ENCODE measurements at places on chromosomes 5 and 9.

GRCh38 chr5:54873691-54874090 lies 111.7 kb downstream of the ESM1 start:
- no peak for DNase-seq

DNA sequence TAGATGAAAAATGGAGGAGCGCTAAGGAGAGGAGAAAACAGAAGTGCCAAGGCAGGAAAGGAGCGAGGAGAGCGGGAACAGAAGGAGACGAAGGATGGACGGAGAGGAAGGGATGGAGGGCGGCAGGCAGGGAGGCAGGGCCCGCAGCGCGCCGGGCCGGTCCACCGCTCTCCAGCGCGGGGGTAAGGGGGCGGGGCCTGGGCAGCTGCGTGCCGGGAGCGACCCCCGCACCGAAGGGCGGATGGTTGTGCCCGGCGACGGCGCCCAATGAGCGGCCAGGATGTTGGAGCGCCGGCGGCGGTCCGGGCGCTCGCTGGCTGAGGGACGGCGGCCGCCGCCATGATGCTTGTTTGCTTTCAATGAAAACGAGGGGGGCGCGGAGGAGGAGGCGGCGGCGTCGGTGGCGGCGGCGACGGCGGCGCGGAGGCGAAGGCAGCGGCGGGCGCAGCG lies at the start of gene CNOT6:
Gene CNOT6, plus strand, starts transcription at position 320 of the 450 bp plus-strand sequence. CDS start 34,898 bp downstream, outside the sequence.
- peak; percentile 94 for DNase-seq

DNA sequence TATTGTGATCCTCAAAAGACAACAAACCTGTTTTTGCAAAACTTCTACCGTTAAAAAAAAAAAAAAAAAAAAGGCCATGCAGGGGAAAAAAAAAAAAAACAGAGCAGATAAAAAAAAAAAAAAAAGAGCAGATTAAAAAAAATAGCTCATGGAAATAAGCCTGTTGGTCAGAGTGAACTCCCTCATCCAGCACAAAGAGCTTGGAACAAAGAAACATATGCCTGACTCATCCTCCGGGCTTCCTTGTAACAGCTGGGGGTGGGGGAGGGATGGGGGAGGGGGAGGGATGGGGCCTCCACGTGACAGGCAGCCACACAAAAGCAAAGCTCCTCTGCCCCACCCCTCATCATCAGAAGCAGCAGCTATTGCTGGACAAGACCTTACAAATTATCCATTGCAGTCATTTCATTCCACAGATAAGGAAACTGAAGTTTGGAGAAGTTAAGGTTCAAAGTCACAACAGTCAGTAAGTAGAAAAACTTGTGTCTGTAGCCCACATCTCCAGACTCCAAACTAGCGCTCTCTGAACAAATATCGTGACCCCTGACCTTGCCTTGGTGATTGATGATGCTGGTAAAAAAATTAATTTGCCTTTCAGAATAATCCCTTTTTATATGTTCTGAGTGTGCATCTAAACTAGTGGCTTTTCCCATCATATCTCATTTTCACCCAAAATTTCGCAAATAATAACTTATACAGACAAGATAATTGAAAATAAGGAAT lies 38.9 kb downstream of the SLC35D2 start:
- DNase-seq: peak; percentile 22

DNA sequence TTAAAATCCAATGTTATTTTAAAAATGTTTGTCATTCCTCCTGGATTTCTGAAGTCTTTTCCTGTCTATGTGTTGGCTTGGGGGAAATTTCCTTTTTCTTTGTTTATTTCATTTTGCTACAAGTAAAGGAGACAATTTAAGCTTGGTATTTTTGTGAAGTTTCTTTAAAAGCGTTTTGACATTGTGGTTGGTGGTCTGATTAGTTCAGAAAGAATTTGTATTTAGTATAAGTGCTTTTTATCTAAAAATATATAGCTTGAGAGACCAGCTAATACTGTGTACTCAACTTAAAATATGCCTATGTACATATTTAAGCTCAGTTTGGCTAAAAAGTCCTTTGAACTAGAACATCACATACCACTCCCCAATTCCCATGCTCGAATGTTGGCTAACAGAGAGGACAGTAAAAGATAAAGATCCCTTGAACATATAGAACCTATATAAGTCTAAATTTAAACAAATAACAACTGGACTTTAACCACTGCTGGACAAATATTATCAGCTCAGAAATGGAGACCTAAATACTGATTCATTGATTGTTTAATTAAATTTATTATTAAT lies 237.6 kb downstream of the TLE4 start:
- no peak for DNase-seq

- DNase-seq: no peak
Observed at GRCh38 chr9:131349522-131349880, 44.4 kb upstream of the PRRC2B start.

- DNase-seq: no peak
Observed at GRCh38 chr9:108759835-108760234, 96.0 kb downstream of the ACTL7B start.

DNA sequence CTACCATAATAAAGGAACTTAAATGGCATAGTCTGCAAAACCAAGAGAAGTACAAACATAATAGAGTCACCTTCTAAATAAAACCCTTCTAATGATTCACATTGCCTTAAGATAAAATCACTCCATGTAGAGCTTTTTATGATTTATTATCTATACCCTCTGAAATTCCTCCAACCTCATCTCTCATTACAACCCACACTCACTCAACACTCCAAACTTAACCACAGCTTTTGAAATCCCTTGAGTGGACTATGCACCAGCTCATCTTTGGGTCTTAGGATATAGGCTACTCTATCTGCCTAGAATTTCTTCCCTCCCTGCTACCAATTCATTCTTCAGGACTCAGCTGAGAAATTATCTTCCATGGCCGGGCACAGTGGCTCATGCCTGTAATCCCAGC lies 122.5 kb downstream of the CETN3 start:
- DNase-seq: no peak

DNA sequence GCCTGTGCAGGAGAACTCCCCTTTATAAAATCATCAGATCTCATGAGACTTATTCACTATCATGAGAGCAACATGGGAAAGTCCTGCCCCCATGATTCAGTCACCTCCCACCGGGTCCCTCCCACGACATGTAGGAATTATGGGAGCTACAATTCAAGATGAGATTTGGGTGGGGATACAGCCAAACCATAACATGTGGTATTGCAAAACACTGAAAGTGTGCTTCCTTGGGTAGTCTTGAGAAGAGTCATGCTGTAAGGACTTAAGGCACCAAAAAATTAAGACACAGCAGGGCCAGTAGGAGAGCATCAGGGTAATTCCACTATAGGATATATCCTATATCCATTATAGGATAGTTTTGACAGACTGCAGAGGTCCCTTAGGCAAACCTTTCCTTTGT lies 29.4 kb upstream of the GDNF start:
- DNase-seq: no peak

DNA sequence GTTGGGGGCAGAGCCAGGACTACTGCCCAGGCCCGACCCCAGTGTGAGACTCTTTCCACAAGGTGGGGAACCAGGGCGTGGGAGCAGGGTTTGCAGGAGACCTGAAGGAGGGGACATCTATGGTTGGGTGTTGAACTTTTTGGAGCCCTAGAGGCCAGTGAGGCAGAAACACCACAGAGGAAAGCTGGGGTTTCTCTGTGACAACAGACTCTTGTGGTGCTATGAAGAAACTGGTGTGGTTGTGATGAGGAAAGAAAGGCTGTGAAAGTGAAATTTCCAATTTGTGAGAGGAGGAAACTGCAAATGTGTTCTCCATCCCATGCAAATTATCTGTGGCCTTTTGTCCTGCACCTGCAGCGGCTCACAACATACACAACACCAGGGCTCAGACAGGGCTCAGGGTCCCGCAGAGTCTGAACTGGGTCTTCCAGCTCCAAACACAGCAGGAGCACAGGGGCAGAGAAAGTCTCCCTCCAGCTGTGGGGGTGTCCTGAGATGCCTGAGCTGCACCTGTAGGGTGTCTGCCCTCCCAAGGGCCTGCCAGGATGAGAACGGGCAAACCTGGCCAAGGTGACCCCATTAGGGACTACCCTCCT lies 51.4 kb upstream of the GRHPR start:
- DNase-seq: no peak

DNA sequence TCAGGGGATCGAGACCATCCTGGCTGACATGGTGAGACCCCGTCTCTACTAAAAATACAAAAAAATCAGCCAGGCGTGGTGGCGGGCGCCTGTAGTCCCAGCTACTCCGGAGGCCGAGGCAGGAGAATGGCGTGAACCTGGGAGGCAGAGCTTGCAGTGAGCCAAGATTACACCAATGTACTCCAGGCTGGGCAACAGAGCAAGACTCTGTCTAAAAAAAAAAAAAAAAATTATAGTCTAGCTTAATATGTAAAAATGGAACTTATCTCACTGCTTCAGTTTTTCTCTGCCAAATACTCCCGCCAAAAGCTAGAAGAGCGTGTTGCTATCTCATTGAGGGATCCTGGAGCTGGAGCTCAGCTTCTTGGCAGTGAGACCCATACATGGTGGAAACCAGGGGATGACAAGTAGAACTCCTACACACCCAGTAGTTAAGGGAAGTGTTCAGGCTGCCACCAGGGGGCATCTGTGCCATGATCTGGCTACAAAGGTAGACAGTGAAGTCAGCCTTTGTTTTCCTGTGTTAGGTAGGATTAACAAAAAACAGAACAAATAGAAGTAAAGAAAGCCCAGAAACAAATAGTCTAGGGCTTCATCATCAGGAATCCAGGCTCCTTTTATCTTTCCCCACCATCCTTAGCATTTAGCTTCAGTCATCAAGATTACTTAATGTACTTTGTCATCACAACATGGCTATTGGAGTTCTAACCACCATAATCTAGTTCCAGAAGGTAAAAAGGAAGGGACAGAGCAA lies 33.6 kb upstream of the GLIPR2 start:
- peak; percentile 95 for DNase-seq

DNA sequence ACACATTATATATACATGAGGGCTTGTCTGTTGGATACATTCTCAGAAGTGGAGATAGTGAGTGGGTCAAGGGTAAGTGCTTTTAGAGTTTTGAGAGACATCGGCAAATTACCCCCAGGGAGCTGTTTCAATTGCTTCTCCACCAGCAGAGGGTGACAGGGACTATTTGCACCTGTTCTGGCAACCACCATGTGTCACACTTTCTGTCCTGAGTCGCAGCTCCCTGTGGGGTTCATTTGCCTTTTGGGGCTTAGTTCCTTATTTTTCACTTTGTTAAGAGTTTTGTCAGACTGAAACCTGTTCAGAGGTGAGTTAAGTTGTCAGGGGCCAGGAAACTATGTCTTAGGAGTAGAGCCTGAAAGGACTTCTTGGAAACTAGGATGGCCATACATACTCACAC lies 20.1 kb upstream of the SLC36A1 start:
- DNase-seq: no peak

DNA sequence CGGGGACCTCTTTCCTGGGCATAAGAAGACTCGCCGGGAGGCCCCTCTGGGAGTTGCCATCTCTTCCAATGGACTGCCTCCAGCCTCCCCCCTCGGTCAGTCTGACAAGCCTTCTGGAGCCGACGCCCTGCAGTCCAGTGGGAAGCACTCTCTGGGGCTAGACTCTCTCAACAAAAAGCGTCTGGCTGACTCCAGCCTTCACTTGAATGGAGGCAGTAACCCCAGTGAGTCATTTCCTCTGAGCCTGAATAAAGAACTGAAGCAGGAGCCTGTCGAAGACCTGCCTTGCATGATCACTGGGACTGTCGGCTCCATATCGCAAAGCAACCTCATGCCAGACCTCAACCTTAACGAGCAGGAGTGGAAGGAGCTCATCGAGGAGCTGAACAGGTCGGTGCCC lies 28.4 kb upstream of the LTC4S start:
- DNase-seq: peak; percentile 56

GRCh38 chr9:21974722-21975409 lies 19.3 kb downstream of the CDKN2A start:
- DNase-seq: no peak

DNA sequence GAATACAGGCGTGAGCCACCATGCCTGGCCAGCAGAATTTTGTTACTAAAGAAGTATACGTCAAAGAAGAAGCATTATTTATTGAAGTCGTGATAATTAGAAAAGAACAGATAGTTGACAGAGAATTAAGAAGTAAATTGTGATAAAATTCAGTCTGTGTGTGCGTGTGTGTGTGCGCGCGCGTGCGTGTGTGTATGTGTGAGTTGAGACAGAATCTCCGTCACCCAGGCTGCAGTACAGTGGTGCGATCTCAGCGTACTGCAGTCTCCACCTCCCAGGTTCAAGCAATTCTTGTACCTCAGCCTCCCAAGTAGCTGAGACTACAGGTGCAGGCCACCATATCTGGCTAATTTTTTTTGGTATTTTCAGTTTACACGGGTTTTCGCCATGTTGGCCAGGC lies 77.8 kb downstream of the ERBIN start:
- no peak for DNase-seq

GRCh38 chr5:168931638-168932345 lies 352.6 kb upstream of the PANK3 start:
- no peak for DNase-seq

DNA sequence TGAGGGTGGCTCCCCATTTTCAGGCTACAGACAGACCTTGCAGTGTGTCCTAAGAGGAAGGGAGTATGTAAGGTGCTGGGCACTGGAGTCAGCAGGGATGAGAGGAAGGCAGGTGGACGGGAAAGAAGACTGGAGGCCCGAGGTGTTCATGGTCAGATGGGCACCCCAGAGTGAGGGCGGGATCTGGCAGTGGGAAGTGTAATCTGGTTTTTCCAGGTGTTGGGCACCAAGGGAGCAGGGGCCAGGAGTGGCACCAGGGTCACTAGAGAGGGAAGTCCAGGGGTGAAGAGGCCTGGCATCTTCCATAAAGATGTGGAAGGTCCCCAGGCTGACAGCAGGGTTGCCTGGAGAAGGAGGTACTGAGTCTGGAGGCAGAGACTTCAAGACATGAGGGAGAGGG lies 29.7 kb downstream of the PITX1 start:
- no peak for DNase-seq

GRCh38 chr9:7089406-7090193 lies 331.8 kb downstream of the KDM4C start:
- DNase-seq: no peak

DNA sequence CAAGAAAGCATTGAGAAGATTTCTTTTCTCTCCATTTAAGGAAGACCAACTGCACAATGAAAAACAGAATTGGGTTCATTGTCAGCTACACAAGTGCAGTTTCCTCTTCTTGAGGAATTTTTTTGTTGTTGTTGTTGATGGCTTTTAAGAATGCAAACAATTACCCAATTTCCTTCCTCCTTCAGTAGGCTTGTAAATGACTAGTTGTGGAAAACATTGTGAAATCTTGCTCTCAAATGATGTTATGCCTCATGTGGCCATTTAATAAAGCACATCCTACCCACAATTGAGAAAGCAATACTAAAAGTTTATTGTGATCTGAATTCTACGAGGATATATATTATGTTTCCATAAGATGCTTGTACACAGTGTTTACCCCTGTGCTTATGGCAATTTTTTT lies 171.6 kb downstream of the FAM174A start:
- DNase-seq: peak; percentile 80

- no peak for DNase-seq
Observed at GRCh38 chr5:174607205-174607604, 117.2 kb upstream of the MSX2 start.

- no peak for DNase-seq
Observed at GRCh38 chr9:95017661-95018060, 291.2 kb downstream of the AOPEP start.

GRCh38 chr5:9892696-9893095 lies 262.5 kb upstream of the TAS2R1 start:
- DNase-seq: no peak

Data from hematopoietic multipotent progenitor cell treated with erythropoietin and hydrocortisone succinate and interleukin-3 and kit ligand, for 6 days (in vitro differentiated cells).